ENCODE measurements at places on chromosomes 13 and 19. TPM values are rescaled to one million over a fixed set of nuclear protein-coding genes. Genes with fewer than 3 reads are reported as not detected.

- DNase-seq, result no peak
These were observed 9.1 kb upstream of the SERTAD3 start for GRCh38 chr19:40453151-40453735.

The CCDC124 gene
- total RNA-seq, result 59.7 TPM

The PRDX2 gene
- 123 TPM for total RNA-seq

DNA sequence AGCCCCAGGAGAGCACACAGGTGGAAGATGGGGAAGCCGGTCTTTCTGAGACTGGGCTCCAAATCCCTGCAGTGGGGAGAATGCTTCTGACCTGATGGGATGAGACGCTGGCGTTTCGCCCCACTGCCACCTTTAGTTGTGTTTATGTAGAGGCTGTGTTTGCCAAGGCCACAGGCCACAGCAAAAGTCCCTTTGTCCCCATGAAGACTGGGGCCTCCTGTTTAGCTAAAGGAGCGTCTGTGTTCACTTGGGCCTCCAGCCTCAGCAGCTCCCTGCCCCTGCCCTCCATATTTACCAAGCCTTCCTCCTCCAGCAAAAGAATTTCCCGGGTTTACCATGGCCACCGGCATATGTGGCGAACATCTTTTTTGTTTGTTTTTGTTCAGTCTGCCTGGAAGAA, 10.4 kb upstream of the KLK14 start:
- DNase-seq, result no peak

DNA sequence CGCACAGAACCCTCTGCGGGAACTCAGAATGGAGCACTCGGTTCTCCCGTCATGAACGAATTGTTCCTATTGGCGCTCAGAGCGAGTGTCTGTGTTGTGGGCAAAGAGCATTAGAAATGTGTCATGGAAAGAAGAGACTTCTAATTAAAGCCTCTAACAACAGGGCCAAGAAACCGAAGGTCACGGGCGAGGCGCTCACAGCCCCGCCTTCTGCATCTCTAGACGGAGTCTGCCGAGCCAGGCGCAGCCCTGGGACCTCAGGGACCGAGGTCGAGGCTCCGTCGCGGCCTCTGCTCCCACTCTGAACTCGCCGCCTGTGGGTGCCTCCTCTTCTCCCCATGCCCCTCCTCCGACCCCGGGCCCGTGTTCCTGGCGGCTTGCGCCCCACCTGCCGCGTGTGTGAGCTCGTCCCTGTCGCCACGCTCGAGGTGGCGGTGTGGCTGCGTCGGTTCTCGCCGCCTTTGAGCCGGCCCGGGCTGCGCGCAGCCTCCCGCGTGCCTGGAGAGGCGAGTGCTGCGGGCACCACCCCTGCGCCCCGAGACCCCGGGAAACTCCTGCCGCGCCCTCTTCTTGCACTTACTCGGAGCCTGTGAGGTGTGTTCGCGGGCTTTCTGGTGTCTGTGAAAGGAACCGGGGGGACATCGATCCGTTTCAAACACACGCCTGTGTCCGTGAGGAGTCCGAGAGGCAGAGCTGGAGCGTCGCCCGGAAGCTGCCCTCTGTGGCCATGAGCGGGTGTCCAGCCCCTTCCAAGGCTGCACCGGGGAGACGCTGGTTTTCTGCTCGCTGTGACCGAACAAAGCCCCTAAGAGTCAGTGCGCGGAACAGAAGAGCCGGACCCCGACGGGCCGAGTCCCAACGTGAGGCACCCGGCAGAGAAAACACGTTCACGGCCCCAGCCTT, 45.4 kb upstream of the SPACA7 start:
- no peak for DNase-seq
